ENCODE measurements at places on chromosomes 3 and 15. TPM values are rescaled to one million over a fixed set of nuclear protein-coding genes. Genes with fewer than 3 reads are reported as not detected.

GRCh38 chr15:74167891-74168331, 5.6 kb upstream of the ISLR start:
- no peak for ATAC-seq

DNA sequence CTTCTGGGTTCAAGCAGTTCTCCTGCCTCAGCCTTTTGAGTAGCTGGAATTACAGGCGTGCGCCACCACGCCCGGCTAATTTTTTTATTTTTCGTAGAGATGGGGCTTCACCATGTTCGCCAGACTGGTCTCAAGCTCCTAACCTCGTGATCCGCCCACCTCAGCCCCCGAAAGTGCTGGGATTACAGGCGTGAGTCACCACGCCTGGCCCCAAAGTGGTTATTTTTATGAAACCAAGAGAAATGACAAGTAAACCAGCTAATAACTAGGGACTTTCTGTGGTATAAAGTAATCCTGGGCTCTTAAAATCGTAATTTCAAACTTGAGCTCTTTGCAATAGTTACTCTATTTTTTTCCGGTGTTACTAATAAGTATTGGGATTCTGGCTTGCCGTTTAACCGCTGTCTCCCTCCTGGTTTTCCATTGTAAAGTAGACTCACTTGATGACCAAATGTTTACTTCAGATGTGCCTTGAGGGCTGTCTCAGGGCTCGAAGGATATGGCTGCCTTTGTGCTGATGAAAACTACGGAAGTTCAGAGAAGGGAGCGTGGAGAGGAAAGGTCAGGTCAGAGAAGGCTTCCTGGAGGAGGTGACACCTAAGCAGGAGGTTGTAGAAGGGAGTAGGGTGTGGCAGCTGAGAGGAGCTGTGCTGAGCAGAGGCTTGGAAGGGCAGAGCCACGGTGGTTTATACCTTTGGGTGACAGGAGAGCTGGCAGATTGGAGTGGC, 4.2 kb downstream of the ZSCAN2 start:
- no peak for ATAC-seq

- no peak for ATAC-seq
These were observed 54.8 kb downstream of the ZBTB38 start for GRCh38 chr3:141422961-141423582.

- no peak for ATAC-seq
These were observed 78.1 kb downstream of the LSM3 start for GRCh38 chr3:14256561-14257342.

DNA sequence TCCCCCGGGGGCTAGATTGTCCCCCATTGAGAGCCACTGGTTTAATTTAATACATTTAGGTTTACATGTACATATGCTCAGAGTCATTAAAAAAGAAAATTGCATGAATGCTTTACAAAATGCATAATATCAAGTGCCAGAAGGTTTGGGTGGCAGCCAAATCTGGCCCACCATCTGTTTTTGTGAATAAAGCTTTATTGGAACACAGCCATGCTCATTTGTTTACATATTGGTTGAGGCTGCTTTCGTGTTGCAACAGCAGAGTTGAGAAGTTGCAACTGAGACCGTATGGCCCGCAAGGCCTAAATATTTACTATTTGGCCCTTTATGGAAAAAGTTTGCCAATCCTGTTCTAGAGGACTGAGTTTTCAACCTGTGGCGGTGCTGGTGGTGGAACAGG, 32.1 kb upstream of the RGMA start:
- no peak for ATAC-seq

DNA sequence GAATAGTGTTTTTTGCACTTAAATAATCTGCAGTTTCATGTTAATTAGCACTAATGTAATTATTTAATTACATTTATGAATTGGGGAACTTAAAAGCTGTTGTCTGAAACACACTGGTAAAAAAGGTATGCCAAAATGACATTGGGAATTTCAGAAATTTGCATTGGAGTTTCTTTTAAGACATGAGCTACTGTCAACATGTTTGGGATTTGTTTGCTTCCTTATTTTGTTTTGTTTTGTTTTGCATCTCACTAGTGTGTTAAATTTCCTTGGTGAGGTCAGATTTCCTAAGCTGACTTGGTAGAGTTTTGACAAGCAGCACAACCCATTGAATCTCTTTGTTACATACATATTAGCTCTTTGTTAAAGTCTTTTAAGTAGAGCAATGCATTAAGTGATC, 119.4 kb downstream of the IQCH start:
- no peak for ATAC-seq

- no peak for ATAC-seq
These were observed 229.7 kb upstream of the TBL1XR1 start for GRCh38 chr3:177426878-177427495.

DNA sequence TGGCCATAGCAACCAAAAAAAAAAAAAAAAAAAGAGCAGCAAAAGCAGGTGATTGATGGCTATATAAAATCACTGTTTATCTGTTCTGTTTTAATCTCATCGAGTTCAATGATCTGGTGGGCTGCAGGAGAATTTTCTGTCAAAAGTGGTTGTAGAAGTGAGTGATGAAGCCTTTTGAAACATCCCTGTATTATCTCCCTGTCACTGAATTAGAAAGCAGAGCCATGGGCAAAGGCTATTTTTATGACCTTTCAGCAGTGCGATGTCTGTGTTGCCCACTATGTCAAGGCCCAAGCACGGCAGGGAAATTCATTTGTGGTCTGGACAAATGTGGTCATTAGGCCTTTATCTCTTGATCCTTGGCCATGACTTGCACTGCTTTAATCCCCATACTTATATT, 59.9 kb downstream of the OTOL1 start:
- ATAC-seq = no peak

DNA sequence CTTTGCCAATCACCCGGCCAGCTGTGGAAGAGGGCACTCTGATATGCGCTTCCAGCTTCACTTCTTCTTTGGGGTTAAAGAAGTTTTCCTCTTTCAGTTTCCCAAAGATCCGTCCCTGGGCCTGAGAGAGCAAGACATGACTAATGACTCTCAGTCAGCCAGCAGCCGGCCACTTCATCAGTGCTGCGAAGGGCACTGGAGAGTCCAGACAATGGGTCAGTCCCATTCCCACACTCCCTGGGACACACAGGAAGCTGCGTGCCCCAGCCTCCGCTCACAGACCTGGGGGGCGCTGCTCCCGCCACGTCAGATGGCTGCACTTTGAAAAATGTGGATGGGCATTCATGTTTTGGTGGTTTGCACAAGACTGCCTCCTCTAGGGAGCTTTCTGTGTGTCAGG, 63.3 kb downstream of the SENP2 start:
- peak; percentile 48 for ATAC-seq

- ATAC-seq = no peak
These were observed 94.8 kb downstream of the GBE1 start for GRCh38 chr3:81666502-81667121.

GRCh38 chr3:138449490-138449889, 15.1 kb downstream of the ESYT3 start:
- no peak for ATAC-seq

- peak; percentile 41 for ATAC-seq
These were observed 497 bp downstream of the PARP16 start for GRCh38 chr15:65286069-65286703.

Gene ONECUT1
- total RNA-seq = 6.1 TPM

Gene FEZF2
- 0.69 TPM for total RNA-seq

Gene MRPL3
- 86.2 TPM for total RNA-seq

Gene TPM1
- total RNA-seq = 79.3 TPM

Gene MAGEL2
- total RNA-seq = 7.0 TPM

Gene USP8
- total RNA-seq = 32.4 TPM
